ENCODE measurements at places on chromosomes 6 and 20.

DNA sequence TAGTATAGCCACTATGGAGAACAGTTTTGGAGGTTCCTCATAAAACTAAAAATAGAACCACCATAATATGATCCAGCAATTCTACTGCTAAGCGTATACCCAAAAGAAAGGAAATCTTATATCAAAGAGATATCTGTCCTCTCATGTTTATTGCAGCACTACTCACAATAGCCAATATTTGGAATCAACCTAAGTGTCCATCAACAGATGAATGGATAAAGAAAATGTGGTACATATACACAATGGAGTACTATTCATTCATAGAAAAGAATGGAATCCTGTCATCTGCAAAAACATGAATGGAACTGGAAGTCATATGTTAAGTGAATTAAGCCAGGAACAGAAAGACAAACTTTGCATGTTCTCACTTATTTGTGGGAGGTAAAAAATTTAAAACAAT, 5.7 kb upstream of the CD2AP start:
- no peak for DNase-seq

DNA sequence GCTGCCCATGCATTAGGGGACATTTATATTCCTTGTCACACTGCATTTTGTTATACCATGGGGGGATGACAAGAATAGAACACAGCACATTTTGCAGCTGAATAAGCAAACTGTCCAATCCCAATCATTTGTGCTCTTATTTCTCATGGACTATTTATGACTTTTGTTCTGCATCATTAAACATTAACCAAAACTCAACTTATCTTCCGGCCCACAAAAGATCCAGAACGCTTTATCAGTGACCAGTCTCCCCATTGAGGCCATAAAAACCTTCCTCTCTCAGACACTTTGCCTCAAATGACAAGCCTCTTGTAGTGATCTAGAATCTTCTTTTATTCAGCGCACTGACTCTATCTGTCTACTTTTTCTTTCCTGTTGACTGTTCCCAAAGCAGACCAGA, 28.4 kb upstream of the FOXQ1 start:
- no peak for DNase-seq

DNA sequence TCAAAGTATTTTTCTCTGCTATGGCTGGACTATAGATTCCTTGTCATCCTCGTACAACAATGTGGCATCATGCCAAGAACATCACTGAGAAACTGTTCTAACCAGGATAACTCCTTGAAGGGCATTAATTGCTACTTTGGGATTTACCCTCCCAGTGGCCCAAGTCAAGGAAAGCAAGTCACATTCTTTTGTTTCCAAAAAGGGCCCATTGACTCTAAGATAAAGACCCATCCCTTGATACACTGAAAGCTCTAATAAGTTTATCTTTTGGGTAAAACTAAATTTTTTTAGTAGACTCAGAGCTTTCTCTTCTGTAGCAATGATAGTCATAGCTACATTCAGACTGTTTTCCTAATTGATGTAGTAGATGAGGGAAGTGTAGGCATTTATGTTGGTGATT, at the start of gene OR2J3:
Gene OR2J3 (plus strand): TSS at position 301 of the 400 bp plus-strand sequence. CDS start 3,833 bp downstream, outside the sequence.
- DNase-seq: no peak

GRCh38 chr6:157993076-157993475, 11.4 kb downstream of the SYNJ2 start:
- no peak for DNase-seq

DNA sequence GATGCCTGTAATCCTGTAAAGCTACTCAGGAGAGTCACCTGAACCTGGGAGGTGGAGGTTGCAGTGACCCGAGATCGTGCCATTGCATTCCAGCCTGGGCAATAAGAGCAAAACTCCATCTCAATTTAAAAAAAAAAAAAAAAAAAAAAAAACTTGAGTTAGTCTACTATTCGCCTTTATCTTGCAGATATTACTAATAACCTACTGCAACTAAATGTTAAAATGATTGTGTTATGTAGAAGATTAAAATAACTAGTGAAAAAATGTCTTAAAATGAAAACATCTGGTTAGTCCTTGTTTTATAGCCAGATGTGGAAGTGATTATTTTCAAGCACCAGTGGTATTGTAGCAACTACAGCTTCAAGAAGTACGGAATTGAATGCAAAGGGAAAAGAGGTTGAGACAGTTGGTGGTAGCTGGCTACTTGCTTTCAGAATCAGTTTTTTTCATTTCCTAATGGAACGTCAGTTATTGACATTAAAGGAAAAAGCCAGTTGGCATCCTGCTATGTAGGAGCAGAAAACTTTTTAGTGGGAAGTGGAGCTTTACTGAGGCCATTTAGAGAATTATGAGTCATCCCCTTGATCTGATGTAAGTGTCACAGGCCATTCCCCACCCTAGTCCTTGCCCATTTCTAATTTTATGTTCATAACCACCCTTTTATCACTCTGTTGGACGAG, 43.8 kb upstream of the DYNLRB1 start:
- DNase-seq: no peak

- DNase-seq: no peak
These were observed 71.5 kb downstream of the SASH1 start for GRCh38 chr6:148414092-148414489.

DNA sequence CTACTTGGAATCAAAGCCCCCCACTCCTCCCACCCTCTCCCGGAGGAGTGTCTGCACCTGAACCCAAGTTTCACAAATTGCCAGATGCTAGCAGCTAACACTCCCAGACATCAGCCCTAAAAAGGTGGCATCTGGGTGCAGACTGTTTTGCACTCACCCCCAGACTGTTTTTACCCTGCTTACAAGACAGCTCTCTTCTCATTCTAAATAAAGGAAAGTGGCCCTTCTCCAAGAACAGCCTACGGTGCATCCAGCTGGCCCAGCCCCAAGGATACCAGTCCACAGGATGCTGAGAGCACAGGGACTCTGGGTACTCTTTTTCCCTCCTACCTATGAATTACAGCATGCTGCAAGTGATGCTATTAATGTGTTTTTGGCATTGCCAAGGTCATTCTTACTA, 842.0 kb upstream of the FLRT3 start:
- DNase-seq: peak; percentile 11

- no peak for DNase-seq
These were observed 64.9 kb upstream of the ZNF133 start for GRCh38 chr20:18223409-18223808.

DNA sequence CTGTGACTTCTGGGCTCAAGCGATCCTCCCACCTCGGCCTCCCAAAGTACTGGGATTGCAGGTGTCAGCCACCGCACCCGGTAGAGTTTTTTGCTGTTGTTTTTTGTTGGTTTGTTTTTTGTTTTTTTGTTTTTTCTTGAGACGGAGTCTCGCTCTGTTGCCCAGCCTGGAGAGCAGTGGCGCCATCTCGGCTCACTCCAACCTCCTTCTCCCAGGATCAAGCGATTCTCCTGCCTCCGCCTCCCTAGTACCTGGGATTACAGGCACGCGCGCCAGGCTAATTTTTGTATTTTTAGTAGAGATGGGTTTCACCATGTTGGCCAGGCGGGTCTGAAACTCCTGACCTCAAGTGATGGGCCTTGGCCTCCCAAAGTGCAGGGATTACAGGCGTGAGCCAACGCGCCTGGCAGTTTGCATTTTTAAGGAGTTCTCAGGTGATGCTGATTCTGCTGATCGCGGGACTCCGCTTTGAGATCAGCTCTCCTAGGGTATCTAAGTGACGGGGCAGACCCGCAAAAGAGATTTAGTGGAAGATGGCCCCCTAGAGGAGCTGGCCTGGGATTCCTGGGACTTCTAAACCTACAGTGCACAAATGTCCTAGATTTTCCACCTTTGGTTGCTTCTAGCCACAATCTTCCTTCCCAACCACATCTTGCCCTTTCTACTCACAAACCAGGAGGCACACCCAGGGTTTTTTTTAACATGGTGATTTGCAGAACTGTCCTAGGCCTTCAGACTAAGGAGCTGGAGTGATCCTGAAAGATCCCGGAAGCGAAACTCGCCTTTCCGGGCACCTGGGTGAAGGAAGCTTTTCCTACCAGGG, 45.2 kb downstream of the DPPA5 start:
- DNase-seq: no peak

GRCh38 chr20:24834310-24834709, 114.8 kb upstream of the CST7 start:
- no peak for DNase-seq

- DNase-seq: no peak
These were observed 49.1 kb downstream of the FAM120B start for GRCh38 chr6:170355661-170356060.

DNA sequence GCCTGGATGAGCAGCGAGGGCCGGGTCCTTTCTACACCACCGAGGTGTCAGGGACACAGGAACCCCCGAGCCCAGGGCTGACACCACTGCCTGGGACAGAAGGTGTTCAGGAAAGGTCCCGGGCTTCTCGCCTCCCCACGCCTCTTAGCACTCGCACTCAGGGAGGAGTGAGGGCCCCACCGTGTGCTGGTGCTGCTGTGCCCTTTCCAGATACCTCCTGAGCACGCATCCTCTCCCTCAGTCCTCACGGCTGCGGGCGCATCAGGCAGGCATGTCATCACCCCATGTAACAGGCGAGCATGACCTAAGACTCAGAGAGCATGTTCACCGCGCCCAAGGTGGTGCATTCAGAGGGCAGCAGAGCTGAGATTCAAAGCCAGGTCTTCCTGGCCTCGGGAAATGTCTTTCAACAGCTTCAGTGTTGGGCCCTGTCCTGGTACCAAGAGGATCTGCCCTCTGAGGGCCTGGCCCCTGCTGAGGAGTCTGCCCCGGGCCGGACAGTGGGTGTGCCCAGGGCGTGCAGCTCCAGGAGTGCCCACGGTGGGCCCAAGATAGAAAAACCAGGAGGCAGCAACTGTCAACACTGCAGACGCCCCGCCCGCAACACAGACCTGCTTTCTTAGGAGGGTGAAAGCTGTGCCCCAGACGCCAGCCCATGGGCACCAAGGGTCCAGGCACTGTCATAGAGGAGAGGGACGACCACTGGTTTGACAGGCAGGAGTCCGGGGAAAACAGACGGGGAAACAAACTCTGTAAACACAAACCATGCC, 29.2 kb downstream of the TGM2 start:
- DNase-seq: no peak

DNA sequence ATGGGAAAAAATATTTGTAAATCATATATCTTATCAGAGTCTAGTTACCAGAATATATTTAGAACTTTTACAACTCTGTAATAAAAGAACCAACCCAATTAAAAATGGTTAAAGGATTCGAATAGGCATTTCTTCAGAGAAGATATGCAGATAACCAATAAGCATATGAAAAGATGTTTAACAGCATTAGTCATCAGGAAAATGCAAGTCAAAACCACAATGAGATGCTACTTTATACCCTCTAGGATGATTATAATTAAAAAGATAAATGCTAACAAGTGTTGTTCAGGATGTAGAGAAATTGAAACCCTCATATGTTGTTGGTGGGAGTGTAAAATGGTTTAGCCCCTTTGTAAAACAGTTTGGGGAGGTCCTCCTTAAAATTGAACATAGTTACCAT, 94.1 kb downstream of the LRRC1 start:
- no peak for DNase-seq

DNA sequence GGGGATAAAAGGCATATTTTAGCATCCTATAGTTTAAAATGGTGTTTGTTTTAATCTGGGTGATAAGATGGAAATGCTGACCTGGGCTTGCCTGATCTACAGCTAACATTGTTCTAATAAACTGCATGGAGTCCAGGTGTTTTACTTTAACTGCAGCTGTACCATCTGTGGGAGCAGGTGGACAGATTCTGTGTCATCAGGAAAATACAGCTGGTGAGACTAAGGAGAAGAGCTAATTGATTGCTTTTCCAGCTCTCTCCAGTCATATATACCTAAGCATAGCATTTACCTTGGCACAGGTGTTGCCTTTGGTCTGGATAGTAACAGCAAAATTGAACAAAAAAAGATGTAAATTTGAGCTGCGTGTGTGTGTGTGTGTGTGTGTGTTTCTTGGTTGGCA, 31.6 kb downstream of the CBFA2T2 start:
- DNase-seq: no peak

- DNase-seq: no peak
These were observed 118.8 kb upstream of the ARID1B start for GRCh38 chr6:156658186-156658965.

- DNase-seq: no peak
These were observed 5.3 kb downstream of the DCBLD1 start for GRCh38 chr6:117487821-117488220.

DNA sequence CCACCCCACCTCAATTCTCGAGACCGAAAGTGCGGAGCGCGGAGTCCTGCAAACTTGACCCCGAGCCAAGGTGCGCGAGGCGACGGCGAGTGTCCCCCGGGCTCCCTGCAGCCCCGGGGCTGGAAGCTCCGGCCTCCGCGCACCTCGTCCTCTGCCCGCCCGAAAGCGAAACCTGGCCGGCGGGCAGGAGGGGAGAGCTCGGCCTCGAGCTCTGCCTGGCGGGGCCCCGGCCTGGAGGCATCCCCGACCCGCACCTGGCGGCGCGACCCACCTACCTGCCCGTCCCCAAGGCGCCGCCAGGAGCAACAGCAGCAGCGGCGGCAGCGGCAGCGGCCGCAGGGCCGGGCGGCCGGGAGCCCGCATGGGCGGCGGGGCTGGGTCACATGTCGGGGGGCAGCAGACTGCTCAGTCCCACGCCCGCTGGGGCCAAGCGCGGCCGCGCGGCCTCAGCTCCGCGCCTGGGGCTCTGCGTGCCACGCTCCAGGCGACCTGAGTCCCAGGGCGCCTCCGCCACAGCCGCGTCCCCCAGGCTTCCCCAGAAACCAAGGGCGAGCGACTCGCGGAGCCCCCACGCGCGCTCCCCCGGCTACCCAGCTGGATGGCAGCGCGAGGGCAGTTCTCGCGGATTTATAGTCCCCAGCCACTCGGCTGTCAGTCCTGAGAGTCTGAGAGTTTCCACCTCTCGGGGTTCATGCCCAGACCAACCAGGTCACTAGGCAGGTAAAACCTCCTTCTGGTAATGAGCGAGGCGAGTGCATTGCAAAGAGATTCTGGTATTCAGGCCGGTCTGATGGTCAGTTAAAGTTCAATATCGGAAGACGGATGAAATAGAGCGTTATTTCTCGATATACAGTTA, at the start of gene IL20RA:
Gene IL20RA (minus strand): TSS at position 600 of the 856 bp plus-strand sequence. CDS start 237 bp downstream, at position 363.
- peak; percentile 35 for DNase-seq

GRCh38 chr6:75526502-75527127, 33.0 kb upstream of the FILIP1 start:
- peak; percentile 62 for DNase-seq
